Naive thymus-derived CD4-positive, alpha-beta T cell (primary cell): ENCODE measurements at places on chromosomes 6 and 20. TPM values are rescaled to one million over a fixed set of nuclear protein-coding genes. Genes with fewer than 3 reads are reported as not detected.

The BCAS1 gene
- polyA plus RNA-seq, result 0.05 TPM

DNA sequence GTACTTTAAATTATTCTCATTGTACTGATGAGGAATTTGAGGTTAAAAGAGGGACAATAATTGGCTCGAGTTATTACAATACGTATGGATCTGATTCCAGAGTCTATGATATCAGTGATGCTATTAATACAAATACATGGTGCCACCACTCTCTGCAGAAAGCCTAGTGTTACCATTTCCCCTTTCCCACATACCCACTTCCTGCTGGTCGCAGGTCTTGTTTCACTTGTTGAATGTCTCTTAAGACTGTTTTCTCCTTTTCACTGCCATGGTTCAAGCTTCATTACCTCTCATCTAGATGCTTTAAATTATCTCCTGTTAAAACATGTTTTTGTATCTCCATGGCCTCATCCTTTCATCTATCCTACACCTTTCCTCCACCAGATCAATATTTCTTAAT lies 62.0 kb downstream of the FHL5 start:
- H3K4me1 ChIP-seq, result no peaks in the 10 kb centered on the region
- no peak overlapping the region for H3K4me3 ChIP-seq
- DNase-seq, result no peak
- H3K36me3 ChIP-seq, result no peaks in the 10 kb centered on the region

- no peak overlapping the region for H3K27ac ChIP-seq
- H3K4me3 ChIP-seq, result no peak overlapping the region
- H3K27me3 ChIP-seq, result no peaks in the 10 kb centered on the region
- no peaks in the 10 kb centered on the region for H3K36me3 ChIP-seq
Observed at GRCh38 chr6:96878143-96878542, 19.5 kb downstream of the NDUFAF4 start.

- no peaks in the 10 kb centered on the region for H3K27me3 ChIP-seq
- no peak overlapping the region for H3K4me3 ChIP-seq
- H3K36me3 ChIP-seq, result no peaks in the 10 kb centered on the region
- H3K4me1 ChIP-seq, result no peaks in the 10 kb centered on the region
Observed at GRCh38 chr20:59850018-59850641, 83.3 kb downstream of the SYCP2 start.
